Ovary (tissue), 10 donors: ENCODE measurements at places on chromosomes 2 and 18. TPM values are rescaled to one million over a fixed set of nuclear protein-coding genes. Genes with fewer than 3 reads are reported as not detected.

Gene PAX8
- 9.6 TPM for total RNA-seq

Gene ASPRV1
- 5.5 TPM for total RNA-seq

Gene CNTNAP5
- not detected for total RNA-seq

Gene CABLES1
- total RNA-seq: 4.7 TPM

Gene NXPH2
- total RNA-seq: 2.5 TPM

Gene MC5R
- not detected for total RNA-seq

Gene CNPPD1
- 62.8 TPM for total RNA-seq

Gene TMEM163
- 1.00 TPM for total RNA-seq

Gene AQP12A
- not detected for total RNA-seq

- no peak for DNase-seq
Observed at GRCh38 chr2:65092791-65093190, 36.6 kb downstream of the CEP68 start.

- DNase-seq: no peak
Observed at GRCh38 chr2:62577994-62578781, 72.2 kb upstream of the TMEM17 start.

GRCh38 chr2:10234013-10234306 lies 68.7 kb upstream of the HPCAL1 start:
- DNase-seq: no peak

GRCh38 chr2:27441958-27442919 lies at the start of gene KRTCAP3:
Gene KRTCAP3, plus strand, starts transcription at chr2:27442381. Its CDS starts 32 bp downstream, at chr2:27442413.
- DNase-seq: peak; percentile 34

DNA sequence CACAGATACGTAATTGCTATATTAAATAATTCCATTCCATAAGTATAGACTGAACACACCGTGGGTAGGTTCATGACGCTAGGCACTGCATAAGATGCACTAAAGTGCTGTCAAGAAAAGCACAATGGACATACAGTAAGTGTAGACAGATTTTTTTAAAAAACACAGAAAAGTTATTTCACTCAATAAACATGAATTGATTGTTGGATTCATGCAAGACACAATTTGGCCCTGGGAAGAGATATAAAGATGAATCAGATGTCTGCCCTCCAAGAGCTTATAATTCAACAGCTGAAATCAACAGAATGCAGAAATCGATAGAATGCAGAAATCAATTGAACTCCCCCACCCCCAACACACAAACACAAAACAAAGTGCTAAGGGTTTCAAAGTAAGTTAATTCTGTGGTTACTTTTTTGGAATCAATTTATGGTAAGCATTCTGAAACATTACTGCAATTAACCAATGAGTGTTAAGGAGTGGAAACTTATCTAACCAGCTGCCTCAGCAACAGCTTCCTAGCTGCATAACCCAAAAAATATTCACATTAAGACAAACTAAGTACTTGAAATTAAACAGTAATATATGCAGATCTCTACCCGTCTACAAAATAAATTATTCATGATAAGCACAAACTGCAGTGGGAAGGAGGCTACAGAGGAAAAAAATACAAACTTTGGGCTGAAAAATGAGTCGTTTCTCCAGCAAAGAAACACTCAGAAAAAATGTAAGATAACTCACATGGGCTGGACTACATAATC lies 1.6 kb downstream of the NBAS start:
- DNase-seq: no peak

- no peak for DNase-seq
Observed at GRCh38 chr18:75365837-75366236, 61.7 kb downstream of the SMIM21 start.

- no peak for DNase-seq
Observed at GRCh38 chr2:113080134-113080533, 12.4 kb downstream of the IL1F10 start.

DNA sequence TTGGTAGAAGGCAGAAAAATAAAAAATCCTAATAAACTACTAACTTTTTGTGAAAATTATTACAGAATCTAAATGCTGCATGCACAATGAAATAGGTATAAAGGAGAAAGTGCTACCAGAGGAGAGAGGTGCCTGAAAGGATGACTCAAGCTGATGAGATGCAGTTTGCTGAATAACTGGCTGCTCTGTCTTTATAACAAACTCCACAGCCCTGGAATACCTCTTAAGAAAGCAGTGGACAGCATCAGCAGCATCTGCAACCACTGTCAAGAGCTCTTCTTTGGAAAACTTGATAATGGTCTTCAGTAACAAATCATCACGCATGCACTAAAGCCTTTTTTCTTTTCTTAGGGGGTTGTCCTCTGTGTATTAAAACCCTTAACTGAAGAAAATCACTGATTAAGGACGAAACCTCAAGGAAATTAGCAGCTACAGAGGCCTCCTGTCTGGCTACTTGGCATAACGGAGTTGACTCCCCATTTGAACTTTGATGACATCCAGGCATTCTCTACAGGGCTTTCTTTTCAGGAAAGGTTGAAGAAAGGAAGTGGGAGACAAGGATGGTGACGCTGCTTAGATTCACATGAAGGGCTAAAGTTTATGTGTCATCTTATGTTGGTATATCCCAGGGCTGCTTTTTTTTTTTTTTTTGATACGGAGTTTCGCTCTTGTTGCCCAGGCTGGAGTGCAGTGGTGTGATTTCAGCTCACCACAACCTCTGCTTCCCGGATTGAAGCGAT lies 28.8 kb downstream of the WDFY1 start:
- no peak for DNase-seq

DNA sequence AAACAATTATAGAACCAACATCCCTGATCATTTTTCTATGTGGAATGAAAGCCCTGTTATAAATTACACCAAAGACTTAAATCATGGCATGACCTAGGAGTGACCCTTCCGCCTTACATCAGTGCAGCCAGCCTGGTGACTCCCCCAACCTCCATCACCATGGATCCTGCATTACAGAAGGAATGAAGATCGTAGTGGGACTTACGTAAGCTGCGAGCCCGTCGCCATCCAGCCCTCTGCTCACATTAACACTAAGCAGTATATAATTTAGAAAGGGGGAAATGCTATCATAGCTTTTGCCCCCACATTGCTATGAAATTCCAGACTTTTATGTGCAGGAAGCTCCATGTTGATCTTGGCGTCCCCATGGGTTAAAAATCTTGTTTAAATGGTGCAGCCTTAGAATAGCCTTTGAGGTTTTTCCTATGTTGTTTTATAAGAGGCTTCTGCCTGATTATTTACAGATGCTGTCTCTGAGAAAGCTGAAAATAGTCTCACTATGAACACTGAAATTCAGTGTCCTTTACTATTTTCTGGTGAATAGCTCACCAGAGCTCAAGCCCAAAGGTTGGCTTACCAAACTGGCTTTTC lies 76.3 kb downstream of the COLEC12 start:
- no peak for DNase-seq

GRCh38 chr2:67564626-67565025 lies 167.5 kb downstream of the ETAA1 start:
- DNase-seq: no peak

- DNase-seq: no peak
Observed at GRCh38 chr2:162890690-162891311, 52.2 kb upstream of the KCNH7 start.

DNA sequence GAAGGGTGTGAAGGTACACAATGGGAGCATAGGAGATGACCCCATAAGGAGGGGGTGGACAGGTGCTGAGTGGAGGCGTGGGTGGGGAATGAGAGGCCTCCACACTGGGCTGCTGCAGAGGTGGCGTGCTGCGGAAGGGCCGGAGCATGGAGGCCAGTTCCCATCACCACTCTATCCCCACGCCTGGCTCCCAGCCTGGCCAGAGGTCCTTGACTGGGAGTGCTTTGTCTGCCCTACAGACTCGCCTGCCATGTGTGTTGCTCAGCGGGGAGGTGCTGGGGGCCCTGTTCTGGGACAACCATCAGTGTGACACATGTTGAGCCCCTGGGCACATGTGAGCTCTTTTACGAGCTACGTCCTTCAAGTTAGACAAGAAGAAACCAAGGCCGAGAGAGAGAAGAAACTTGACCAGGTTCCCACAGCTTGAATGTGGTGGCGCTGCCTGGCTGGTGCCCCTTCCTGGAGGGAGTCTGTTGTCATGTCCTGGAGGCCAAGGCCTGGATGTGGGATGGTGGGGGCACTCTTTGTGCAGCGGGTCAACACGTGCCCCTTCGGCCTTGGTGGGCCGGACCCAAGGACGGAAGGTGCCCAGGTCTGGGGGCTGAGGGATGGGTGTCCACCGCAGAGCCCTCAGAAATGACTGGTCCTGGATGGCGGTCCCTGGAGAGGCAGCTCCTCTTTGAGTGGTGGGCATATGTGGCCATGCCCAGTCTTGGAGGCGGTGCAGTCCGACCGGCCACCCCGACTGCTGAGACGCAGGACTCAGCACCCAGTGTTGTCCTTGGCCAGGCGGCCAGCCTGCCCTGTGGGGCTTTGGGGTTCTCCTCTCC lies 1.2 kb upstream of the INPP5D start:
- no peak for DNase-seq

GRCh38 chr2:193895226-193895625 lies 1700.5 kb upstream of the TMEFF2 start:
- no peak for DNase-seq

DNA sequence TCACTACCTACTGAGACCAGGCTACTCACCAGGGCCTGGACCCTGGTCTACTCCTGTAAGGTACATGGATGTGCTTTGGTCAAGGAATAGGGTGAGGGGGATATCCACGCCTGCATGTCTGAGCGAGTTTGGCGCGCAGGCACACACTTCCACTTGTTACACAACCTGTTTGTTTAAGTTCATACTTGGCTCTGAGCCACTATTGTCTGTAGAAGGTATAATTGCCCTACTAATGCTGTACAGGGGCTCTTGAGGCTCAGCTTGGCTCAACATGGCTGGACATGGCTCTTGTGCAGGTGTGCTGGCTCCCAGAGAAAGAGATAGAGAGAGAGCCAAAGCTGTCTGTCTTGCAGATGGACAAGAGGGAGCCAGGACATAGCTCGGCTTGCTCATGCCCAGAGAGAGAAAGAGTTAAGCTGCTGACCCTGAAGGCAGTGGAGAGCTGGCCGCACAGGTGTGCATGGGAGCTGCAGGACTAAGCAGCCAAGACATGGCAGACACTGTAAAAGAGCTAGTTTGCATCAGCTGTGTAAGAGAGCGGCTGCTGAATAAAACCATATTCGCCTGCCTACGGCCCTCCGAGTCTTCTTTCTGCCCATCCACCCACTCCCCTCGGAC lies 35.2 kb downstream of the NPPC start:
- no peak for DNase-seq

- no peak for DNase-seq
Observed at GRCh38 chr2:136212426-136213378, 94.8 kb upstream of the CXCR4 start.

DNA sequence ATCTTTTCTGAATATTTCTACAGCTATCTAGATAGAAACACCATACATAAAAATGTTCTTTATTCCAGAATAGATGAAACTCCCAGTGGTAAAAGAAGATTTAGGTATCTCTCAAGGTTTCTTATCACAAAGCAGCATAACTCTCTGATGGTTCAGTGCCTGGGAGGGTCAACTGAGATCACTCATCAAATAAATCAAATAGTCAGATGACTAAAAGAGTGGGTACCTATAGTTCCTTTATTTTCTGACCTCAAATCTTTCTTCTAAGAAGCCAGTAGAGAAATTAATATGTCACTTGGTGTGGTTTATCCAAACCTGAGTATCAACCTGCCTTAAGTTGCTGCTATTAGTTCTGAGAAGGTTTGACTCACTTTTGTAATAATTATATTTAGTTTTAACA lies 120.9 kb downstream of the TMEFF2 start:
- no peak for DNase-seq

GRCh38 chr2:4020153-4020552 lies 316.8 kb downstream of the DCDC2C start:
- no peak for DNase-seq

GRCh38 chr18:75801178-75801577 lies 373.7 kb upstream of the SMIM21 start:
- no peak for DNase-seq

DNA sequence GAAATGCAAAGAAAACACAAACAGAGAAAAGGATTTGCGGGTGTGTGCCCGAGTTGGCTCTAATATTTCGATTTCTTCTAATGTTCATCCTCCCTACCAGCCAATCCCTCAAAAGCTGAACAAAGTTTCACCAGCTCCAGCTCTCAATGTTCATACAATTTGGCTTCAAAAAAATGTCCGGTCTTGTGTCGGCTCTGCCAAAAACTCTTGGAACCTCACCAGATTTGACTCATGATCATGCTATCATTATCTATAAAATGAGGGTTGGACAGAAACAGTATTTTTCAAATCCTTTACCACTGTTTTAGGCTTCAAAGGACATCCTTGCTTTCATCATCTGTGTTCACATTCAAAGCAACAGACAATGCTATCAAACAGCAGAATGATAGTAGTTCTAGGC lies 88.2 kb downstream of the CRACDL start:
- DNase-seq: no peak

DNA sequence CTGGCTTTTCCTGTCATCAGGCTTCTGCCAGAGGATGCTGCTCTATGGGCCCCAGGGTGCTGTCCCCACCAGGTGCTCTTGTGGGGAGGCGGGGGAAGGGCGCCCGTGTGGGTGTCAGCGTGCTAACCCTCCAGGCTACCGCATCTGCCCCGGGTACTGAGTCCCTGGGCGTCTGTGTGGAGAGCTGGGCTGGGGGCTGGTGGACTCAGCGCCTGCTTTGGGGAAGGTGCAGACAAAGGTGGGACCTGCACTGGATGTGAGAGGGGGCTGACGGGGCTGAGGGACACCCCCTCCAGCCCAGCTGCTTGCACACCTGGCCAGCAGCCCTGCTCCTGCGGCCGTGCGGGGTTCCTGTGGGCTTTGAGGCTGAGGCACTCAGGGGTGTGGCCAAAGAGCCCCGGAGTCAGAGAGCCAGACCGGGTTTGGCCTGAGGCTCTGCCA lies 120.7 kb upstream of the PXDN start:
- no peak for DNase-seq

GRCh38 chr2:126616606-126617069 lies 39.3 kb upstream of the GYPC start:
- DNase-seq: no peak

DNA sequence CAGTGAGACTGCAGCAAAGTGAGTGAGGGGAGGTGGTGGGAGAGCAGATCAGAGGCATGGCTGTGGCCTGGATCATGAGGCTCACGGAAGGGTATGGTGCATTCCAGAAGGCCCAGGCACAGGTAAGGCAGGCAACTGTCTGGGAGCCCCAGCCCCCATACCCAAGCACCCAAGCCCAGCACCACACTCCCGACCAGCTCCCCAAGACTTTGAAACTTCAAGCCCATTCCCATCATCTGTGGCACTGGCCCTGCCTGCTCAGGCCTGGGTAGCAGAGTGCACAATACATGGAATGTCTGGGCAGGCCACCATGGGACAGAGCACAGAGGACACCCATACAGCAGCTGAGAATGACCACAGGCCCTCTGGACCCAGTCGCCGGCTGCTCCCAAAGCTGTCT lies 202.6 kb upstream of the ARL4C start:
- no peak for DNase-seq

DNA sequence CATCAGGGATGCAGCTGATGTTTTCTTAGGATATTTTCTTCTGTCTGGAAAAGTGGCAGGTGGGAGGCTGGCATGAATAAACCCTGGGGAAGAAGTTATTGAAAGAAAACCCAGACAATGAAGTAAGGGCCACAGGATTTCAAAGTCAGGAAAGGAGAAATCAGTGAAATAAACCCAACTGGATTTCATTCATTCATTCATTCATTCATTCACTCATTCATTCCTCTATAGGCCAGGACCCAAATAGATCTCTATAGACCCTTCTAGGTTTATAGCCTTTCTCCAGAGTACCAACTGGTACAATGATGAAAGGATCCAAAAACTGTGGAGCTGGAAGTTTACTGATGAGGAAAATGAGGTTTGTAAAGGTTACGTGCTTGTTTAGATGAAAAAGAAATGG lies 67.3 kb upstream of the DNMT3A start:
- DNase-seq: no peak
